ENCODE measurements at places on chromosomes 16 and 17.

GRCh38 chr17:82490512-82491195 lies 28.9 kb upstream of the FOXK2 start:
- peak; percentile 42 for DNase-seq

GRCh38 chr16:56732366-56732765 lies 2.4 kb downstream of the NUP93 start:
- DNase-seq: no peak

DNA sequence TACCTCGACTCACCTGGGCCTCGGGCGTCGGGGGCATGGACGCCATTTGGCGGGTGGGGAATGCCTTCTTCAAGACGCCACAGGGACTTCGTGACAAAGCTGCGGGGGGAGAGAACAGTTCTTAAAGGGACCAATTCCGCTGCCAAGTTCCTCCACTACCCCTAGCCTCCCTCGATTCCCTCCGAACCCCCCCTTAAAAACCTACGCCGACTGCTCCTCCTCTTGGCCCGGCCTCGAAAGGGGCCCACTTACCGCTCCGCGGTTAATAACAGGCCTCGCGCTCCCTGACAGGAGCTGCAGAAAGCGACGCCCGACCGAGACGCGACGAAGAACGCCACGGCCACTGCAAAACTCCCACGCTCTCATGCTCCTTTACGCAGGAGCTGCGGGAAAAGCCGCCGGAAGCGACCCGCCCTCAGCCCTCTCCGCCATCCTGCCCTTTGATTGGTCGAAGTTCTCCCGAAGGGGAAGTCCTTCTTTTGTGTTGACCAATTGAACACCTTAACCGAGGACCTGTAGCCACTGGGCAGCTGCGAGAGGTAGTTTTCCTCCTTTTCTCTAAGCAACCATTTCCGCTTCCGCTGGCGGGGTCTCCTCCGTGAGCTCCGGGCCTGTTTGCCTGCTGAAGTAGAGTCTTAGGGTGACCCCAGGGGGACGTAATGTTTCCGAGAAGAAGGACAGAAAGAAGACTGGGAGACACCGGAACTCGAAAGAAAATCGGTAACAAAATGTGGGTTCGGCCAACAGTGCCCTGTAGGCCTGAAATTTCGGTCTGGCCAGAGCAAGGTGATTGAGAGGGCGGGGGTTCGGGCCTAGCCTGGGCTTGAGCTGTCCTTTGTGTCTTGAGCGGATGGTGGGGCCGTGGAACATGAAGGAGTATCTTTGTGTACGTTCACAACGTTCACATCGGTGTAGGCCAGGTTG lies at the start of the genes NAA60 and ZNF597:
Gene NAA60 (plus strand): TSS at position 573 of the 924 bp plus-strand sequence. CDS start 32,548 bp downstream, outside the sequence.
Gene ZNF597 (minus strand): TSS at position 397 of the 924 bp plus-strand sequence. CDS start 351 bp downstream, at position 46.
- DNase-seq: peak; percentile 76

DNA sequence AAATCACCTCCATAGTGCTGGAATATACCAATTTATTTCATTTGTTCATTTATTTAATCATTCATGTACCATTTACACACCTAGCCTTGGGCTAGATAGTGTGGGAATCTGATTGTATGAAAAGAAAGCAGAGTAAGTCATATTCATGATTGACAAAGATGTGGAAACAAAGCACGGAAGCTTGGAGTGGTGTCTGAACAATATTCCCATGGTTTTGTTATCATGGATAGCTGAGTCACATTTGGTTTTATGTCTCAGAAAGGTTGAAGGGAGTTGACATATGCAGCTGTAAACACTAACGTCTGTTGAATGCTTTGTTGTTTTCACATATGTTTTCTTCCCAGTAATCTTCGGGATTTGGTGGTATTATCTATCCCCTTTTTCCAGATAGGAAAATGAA lies 76.6 kb downstream of the MAP2K4 start:
- no peak for DNase-seq

GRCh38 chr17:69141431-69142174 lies at the start of gene ABCA6:
Gene ABCA6 (minus strand): TSS chr17:69141895. CDS start chr17:69140703, 1,192 bp downstream.
- DNase-seq: no peak

GRCh38 chr17:62998166-62998565 lies 32.1 kb downstream of the TANC2 start:
- no peak for DNase-seq

GRCh38 chr16:4019371-4019791 lies 96.9 kb downstream of the ADCY9 start:
- DNase-seq: no peak

DNA sequence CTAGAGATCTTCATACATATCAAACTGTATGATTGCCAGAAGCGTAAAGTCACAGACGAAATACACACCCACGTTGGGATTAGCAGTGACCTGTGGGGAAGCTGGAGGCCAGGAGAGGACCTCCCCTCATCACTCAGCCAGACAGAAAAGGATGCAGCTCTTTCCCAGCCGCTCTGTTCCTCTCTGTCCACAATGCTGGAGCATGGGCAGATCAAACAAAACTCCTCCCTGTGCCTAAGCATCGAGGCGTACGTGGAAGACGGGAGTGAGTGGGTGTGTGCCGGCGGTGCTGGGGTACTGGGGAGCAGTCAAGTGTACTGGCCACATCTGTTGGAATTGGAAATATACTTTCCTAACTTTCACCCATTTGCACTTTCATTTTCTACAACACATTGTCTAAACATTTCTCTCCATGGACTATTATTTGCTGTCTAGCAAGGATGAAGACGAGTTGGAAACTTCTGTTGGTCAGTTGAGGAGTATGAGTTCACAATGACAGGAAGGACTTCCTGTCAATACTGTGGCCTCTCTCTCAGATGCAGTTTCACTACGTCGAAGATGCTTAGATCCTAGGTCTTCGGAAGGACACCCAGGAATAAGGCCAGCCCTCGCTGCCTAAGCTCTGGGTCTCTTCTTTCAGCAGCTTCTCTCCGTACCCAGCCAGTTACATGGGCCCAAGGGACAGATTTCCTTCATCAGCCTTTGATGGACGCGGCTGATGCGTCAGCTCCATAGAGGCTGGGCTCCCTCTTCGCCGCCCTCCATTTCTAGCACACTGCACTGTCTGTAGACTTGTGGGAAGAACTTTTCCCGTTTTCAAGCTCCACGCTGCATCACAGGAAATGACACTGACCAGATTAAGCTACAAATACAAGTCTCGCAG lies 30.6 kb upstream of the ENDOV start:
- no peak for DNase-seq

- no peak for DNase-seq
Measured at GRCh38 chr16:3101018-3101840, 2.1 kb upstream of the ZSCAN10 start.

DNA sequence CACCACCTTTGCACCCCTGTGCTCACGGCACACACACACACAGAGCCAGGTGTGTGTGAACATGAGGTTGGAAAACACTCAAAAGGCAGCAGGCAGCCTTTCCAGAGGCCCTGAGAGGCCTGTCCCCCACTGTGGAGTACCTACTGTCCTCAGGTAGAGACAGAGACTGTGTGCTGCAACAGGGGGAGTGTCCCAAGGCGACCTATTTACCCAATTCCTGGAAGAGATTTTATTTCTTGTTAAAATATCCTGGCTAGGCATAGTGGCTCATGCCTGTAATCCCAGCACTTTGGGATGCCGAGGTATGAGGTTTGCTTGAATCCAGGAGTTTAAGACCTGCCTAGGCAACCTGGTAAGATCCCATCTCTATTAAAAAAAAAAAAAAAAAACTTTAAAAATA lies 108.5 kb downstream of the COPRS start:
- DNase-seq: no peak

DNA sequence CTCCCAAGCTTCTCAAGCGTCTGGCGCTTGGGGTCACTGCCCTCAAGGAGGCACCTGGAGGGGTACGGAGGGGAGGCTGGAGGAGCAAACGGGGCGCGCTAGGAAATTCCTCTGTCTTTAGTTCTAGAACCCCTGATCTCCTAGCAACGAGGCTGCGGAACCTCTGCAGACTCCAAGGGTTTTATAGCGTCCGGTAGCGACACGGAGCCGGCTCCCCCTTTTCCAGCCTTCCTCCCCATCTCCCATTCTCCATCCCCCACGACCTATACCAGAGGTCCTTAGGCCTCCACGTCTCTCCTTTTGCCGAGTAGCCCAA lies 601 bp upstream of the CDIPT start:
- DNase-seq: no peak

- no peak for DNase-seq
Measured at GRCh38 chr17:33080091-33080490, 88.4 kb downstream of the SPACA3 start.

DNA sequence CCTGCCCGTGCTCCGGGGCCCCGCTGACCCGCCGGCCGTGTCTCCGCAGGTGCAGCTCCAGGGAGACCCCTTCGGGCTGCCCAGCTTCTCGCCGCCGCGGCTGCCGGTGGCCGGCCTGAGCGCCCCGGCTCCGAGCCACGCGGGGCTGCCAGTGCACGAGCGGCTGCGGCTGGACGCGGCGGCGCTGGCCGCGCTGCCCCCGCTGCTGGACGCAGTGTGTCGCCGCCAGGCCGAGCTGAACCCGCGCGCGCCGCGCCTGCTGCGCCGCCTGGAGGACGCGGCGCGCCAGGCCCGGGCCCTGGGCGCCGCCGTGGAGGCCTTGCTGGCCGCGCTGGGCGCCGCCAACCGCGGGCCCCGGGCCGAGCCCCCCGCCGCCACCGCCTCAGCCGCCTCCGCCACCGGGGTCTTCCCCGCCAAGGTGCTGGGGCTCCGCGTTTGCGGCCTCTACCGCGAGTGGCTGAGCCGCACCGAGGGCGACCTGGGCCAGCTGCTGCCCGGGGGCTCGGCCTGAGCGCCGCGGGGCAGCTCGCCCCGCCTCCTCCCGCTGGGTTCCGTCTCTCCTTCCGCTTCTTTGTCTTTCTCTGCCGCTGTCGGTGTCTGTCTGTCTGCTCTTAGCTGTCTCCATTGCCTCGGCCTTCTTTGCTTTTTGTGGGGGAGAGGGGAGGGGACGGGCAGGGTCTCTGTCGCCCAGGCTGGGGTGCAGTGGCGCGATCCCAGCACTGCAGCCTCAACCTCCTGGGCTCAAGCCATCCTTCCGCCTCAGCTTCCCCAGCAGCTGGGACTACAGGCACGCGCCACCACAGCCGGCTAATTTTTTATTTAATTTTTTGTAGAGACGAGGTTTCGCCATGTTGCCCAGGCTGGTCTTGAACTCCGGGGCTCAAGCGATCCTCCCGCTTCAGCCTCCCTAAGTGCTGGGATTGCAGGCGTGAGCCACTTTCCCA lies 5.9 kb downstream of the CTF1 start:
- no peak for DNase-seq

DNA sequence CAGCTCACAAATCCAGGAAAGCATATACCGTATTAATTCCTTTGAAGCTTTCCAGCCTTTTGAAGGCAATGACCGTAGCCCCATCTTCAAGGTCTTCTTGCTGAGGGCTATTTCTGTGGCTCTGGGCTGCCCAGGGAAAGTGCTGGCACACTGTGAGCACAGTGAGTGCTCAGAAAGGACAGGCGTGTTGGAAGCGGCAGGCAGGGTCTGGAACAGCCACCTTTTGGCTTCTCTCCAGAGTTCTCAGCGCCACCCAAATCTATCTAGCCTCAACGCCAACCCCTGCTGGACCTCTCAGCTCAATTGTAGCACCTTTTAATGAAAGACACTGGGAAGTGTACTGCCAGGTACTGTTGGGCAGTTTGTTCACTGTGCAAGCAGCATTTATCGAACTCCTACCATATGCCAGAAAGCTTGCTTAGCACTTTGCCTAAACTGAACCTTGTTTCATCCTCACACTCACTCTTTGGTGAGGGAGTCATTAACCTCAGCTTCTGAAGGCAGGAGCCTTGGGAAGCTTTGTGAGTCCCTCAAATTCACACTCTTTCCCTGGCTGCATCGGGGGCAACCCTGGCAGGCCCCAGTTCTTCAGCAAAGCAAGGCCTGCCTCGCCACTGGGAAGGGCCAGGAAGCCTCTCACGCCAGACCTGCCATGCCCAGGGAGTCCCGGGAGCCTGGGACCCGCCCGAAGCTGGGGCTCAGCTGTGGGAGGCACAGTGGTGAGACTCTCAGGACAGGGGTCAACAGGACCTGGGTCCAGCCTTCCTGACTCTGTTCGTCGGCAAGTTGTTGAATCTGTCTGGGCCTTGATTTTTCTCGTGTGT lies 13.5 kb upstream of the CIBAR2 start:
- no peak for DNase-seq

- DNase-seq: no peak
Measured at GRCh38 chr16:57749101-57749692, 13.6 kb downstream of the KATNB1 start.

- DNase-seq: no peak
Measured at GRCh38 chr16:84672276-84673202, 24.2 kb downstream of the KLHL36 start.

DNA sequence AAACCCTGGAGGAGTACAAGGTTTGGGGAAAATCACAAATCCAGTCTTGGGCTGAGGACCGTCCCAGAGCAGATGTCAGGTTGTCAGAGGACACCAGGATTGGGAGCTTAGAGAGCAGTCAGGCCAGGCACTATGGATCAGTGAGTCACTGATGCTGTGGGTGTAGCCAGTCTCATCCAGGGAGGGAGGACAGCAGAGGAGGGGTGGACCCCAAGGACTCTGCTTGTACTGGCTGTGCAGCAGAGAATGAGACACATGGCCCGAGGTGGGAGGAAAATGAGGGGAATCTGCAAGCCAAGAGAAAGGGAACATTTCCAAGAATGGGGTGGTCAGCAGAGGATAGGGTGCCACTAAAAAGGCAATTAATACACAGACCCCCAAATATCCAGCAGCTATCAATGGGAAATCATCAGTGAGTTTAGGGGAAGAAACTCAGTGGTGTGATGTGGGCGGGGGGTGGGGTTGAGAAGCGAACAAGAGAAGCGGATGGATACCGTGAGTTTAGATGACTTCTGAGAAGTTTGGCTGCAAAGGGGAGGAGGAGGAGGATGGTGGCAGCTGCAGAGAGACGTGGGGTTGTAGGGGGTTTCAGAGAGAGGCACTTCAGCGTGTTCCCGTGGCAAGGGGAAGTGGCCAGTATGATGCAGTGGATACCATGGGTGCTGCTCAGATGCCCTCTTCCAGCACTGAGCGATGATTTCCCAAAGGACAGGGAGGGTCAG lies 43.9 kb downstream of the ARHGAP27 start:
- no peak for DNase-seq

DNA sequence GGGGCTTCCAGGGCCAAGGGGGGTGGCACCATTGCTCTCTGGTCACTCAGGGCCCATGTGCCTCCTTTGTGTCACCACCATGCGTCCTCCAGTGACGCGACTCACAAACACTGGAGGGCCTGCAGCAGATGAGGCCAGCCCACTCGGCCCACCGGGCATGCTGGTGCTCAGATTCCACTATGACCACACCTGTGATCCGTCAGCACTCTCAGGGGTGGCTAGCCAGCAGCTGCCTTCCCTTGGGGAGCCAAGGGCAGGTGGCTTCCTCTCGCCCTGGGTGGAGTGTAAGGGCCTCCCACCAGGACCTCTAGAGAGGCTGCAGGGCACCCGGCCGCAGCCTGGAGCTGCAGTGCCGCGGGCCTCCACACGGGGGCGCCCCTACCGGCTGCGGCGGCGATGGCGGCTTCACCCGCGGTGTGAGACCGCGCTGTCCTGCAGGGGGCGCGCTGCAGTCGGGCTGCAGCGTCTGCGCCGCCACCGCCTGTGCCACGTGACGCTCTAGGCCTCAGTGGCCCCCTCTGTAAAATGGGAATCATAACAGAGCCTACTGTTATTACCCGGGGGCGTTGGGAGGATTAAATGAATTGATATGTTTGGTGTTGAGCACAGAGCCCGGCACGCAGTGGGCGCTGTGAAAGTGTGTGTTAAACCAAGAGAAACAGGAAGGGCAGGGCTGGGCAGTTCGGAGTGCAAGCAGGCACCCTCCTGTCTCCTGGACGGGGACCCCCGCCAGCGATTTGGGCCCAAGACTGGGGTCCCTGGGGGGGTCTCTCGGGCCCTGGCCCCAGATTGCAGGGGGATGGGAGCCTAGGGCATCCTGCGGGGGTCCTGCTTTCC lies 192.4 kb upstream of the GSE1 start:
- DNase-seq: no peak

- DNase-seq: no peak
Measured at GRCh38 chr17:42672038-42672437, 4.8 kb downstream of the PLEKHH3 start.

- peak; percentile 63 for DNase-seq
Measured at GRCh38 chr17:75412455-75413317, 7.2 kb upstream of the GRB2 start.

GRCh38 chr17:55436224-55437158 lies 14.9 kb upstream of the MMD start:
- DNase-seq: no peak

All from NCI-H1417 treated with DMSO at 0.1 percent for 48 hours (cell line).